Chondrocyte (in vitro differentiated cells): ENCODE measurements at places on chromosomes 5 and 9. TPM values are rescaled to one million over a fixed set of nuclear protein-coding genes. Genes with fewer than 3 reads are reported as not detected.

DNA sequence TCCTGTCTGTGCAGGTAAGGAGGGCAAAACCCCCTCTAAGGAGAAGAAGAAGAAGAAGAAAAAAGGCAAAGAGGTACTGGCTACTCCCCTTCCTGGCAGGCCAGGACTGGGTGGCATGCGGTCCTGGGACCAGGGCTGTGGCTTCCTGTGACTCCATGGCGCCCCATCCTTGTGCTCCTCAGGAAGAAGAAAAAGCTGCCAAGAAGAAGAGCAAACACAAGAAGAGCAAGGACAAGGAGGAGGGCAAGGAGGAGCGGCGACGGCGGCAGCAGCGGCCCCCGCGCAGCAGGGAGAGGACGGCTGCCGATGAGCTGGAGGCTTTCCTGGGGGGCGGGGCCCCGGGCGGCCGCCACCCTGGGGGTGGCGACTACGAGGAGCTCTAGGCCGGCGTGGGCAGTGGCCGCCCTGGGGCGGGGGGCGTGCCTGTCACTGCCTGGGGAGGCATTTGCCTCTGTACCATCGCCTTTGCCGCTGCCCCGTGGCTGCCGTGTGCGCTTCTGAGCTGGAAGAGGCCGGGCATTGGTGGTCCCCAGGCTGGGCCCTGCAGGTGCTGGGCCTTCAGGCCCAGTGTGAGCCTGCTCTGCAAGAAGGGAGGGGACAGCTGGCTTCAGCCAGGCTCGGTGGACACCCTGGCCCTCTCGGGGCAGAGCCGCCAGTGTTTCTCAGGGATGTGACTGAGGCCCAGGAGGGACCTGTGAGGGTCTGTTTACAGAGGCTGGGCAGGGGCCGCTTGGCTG is 2.0 kb upstream of the AJM1 start:
- DNase-seq, result no peak

The PRUNE2 gene
- 5.5 to 11.4 TPM (median 10.5 TPM) in 3 replicates for total RNA-seq

GRCh38 chr9:21450733-21451394 is 10.6 kb downstream of the IFNA1 start:
- DNase-seq, result no peak

- peak; percentile 61 for DNase-seq
Observed at GRCh38 chr5:141870228-141870627, 8.0 kb downstream of the PCDH1 start.

DNA sequence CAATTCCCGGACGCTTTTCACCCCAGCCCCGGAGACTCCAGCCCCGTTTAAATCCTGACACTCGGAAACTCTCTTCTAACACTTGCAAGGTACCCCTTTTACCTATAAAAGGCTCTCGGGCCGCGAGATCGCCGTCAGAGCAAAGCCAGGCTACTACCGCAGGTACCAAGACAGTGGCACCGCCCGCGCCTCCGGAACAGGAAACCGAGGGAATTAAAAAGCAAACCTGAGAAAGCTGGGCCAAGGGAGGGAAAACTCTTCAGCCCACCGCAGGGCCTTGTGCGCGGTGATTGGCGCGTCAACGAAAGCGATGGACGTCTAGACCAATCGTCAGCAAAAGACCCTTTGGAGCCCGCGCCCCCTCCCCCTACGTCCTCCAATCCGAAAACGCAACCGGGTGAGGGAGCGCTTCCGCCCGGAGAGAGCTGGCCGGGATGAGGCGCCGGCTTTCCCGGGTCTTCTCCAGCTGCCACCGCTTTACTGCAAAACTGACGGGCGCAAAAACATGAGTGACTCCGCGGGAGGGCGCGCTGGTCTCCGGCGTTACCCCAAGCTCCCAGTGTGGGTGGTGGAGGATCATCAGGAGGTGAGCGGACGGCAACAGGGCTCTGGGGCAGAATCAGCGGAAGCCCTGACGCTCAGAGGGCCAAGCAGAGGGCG is at the start of the genes C5orf22 and DROSHA:
Gene C5orf22, plus strand, starts transcription at position 414 of the 660 bp plus-strand sequence. Its CDS starts 92 bp downstream, at position 506.
Gene DROSHA, minus strand, starts transcription at position 206 of the 660 bp plus-strand sequence. CDS start 3,034 bp downstream, outside the sequence.
- peak; percentile 97 for DNase-seq

DNA sequence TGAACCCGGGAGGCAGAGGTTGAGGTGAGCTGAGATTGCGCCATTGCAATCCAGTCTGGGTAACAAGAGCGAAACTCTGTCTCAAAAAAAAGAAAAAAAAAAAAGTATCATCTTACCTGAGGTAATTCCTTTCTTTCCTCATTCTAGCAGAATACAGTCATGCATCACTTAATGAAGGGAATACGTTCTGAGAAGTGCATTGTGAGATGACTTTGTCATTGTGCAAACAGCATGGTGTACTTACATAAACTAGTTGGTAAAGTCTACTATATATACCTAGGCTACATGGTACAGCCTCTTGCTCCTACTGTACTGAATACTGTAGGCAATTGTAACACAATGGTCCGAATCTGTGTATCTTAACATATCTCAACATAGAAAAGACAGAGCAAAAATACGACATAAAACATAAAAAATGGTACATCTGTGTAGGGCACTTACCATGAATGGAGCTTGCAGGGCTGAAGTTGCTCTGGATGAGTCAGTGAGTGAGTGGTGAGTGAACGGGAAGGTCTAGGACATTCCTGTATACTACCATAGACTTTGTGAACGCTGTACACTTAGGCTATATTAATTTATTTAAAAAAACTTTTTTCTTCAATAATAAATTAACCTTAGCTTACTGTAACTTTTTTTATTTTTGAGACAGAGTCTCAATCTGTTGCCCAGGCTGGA is 100.4 kb downstream of the GLDC start:
- DNase-seq, result no peak

The NUTM2F gene
- 0.10 TPM in 1 of 3 replicates, not detected in the others for total RNA-seq

The KDM4C gene
- 18.1 to 24.3 TPM (median 21.5 TPM) in 3 replicates for total RNA-seq

The GGTA1 gene
- total RNA-seq, result 0.46 to 3.2 TPM (median 2.5 TPM) in 3 replicates

DNA sequence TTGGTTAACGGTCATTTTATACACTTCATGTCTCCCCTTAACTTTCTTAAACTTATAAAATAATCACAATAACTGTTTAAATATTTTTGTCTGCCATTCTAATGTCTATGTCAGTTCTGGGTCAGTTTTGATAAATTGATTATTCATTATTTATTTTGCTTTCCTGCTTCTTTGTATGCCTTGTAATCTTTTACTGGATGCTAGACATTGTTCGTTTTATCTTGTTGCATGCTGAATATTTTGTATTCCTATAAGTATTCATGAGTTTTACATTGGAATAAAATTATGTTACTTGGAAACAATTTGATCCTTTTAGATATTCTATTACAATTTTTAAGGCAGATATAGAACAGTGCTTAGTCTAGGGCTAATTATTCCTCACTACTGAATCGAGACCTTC is 952.0 kb downstream of the NR2F1-AS1 start:
- no peak for DNase-seq

The WDR55 gene
- 24.5 to 31.4 TPM (median 24.6 TPM) in 3 replicates for total RNA-seq

DNA sequence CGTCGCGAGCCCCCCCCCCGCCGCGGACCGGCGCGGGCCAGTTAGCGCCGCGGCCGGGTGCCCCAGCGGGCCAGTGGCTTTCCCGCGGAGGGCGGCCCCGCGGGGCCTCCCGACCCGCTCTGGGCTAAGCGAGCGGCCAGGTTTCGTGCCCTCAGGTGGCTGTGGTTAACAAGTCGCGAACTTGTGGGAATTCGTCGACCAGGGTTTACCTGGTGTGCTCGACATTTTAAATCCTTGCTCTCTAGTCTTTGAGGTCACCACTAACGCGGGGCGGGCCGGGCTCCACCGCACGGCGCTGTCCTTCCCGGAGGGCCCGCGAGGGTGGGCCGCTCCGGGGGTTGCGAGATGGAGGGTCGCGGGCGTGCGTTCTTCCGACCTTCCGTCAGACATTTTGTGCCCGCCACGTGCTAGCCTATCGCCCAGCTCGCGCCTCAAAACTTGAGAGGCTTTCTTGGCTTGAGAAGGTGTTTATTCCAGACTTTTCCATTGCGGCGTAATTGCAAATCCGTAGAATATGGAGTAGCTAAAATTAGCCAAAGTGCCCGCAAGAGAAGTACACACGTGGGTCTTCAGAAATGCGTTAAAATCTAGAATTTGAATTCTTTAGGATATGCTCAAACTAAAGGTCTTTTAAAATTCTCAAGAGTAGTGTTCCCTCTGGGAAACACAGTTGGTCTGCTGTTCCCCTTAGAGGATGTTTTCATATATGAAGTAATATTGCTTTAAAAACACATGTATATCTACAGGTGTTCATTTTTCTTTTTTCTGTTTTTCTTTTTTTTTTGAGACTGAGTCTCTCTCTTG is 2.1 kb downstream of the ANP32B start:
- DNase-seq, result no peak

DNA sequence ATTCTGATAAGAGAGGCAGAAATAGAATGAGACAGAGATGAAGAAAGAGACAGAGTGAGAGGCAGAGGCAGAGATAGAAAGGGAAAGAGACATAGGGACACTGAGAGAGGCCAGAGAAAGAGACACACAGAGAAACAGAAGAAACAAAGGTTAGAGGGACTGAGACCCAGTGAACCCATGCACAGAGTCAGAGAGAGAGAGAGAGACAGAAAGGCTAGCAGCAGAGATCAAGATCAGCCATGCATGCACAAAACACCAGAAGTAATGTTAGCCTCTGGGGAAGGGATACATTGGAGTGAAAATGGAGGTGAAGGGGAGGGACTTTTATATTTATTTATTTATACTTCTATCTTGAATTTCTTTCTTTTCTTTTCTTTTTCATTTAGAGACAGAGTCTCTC is 14.1 kb upstream of the SPARC start:
- DNase-seq, result no peak

The ADAMTSL2 gene
- total RNA-seq, result 0.15 to 0.31 TPM (median 0.23 TPM) in 3 replicates

GRCh38 chr9:71726723-71727122 is 41.6 kb downstream of the CEMIP2 start:
- DNase-seq, result no peak

- no peak for DNase-seq
Observed at GRCh38 chr5:57538341-57538955, 55.8 kb upstream of the ACTBL2 start.

DNA sequence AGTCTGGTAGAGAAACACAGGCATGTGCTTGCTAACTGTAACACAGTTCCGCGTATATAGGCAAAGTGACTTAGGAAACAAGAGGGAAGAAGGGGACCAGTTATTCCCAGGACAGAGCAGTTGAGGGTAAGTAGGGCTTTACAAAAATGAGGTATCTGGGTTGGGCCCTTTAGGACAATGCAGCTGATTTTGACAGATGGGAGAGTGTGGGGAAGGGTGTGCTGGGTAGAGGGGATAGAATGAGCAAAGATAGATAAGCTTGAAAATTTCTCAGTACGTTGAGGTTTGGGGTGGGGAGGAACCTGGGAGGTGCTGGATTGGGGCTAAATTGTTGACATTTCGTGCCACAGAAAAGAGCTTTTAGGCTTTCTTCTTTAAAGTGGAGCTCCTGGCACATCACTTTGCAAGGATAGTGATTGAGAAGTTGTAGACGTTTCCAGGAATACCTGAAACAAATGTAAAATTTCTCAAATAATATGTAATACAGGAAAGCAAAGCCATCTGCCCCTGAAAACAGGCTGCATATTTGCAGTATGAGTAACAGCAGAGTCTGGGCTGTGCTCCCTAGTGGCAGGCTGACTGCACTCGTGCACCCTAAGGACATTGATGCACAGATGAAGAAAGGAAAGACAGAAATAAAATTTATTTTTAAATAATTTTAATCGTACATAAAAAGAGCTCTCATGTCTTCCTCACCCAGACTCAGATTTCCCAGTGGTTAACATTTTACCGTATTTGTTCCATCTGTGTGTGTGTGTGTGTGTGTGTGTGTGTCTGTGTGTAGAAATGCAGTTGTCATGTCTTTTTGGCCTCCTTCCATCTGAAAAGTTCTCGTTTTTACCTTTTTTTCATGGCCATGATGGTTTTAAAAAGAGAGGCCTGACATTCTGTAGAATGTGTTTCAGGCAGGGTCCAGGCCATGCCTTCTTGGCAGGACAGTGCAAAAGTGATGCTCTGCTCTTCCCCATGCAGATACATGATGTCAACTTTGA is 144.9 kb upstream of the DMRT1 start:
- no peak for DNase-seq

GRCh38 chr9:110767559-110768063 is 99.0 kb downstream of the MUSK start:
- no peak for DNase-seq

DNA sequence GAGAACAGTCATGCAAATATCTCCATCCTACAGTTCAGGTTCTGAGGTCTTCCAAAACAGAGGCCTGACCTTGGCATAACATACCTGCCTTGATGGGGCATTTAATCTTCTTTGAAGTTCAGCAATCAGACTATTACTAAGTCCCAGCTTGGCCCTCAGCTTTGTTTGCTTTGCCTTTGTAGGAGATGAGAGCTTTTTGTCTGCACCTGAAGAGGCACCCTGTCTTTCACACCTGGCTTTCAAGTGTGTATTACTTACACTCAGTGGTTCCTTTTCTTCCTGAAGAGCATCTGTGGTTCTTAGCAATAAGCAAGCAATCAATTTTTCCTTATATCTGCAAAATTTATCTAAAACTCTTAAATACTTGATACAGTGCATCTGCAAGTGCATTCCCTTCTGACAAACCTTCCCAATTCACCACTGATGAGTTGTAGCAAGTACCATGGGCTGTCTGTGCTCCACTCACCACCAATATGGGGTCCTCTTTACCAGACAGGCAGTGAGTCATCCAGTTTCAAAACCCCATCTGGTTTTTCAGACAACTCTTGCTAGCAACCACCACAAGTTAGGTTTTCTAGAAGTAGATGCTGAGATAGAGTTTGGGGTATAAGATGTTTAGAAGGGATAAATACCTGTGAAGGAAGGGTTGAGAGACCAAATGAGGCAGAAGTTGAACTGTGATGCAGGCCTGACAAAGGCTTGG is 100.2 kb downstream of the HINT1 start:
- DNase-seq, result no peak

The PRR16 gene
- total RNA-seq, result 10.7 to 38.1 TPM (median 10.7 TPM) in 3 replicates

DNA sequence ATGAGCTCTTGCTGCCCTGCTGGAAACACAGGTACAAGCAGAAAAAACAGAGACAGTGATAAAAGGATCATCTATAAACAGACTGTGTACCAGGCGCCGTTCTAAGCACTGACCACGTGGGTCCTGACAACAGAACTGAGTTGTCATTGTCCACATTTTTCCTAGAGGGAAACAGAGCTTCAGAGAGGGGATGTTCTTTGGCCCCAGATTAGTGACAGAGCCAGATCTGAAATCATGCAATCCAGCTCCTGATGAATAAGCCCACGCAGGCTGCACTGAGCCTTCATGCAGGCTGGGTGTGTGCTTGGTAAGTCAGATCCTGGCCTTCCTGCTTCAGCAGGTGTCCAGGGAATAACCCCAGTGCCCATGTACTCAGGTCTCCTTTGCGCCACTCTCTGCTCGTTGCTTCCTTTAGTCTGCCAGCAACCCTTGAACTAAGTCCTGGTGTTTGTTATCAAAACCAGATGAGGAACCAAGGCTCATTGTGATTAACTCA is 22.8 kb upstream of the TCF7 start:
- peak; percentile 12 for DNase-seq

The GRHPR gene
- total RNA-seq, result 84.3 to 101 TPM (median 86.3 TPM) in 3 replicates

- DNase-seq, result no peak
Observed at GRCh38 chr9:84294241-84294950, 46.2 kb downstream of the SLC28A3 start.
